ENCODE measurements at places on chromosomes 13 and 19.
A peak's percentile ranks its signal among the peaks of the same experiment; 100 is the strongest.

DNA sequence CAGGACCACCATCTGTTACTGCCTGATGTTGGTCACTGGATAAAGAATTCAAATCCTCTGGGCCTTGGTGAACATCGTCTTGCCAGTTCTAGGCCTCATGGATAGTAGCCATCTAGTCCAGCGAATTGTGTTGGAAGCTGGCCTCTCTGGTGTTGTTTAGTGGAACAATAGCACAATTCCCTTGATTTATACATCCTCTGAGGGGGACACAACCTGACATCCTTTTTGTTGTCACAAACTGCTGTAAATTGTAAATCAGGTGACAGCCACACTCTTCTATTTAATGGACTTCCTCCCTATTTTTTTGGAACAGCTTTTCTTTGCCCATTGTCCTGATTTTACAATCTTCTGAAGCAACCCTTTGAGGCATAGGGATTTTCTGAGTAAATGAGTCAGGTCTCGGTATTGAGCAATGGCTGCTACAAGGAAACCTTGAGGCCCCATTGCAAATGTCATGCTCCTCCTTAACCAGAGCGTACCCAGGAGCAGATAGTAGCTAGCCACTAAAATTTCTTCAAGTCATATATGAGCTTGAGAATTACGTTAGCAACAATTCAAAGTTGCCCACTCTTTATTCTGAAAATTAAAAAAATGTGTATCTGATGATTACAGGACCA is 263.3 kb downstream of the COG6 start:
- no peak for DNase-seq

GRCh38 chr13:101967781-101968180 is 434.1 kb downstream of the FGF14 start:
- DNase-seq, result no peak

DNA sequence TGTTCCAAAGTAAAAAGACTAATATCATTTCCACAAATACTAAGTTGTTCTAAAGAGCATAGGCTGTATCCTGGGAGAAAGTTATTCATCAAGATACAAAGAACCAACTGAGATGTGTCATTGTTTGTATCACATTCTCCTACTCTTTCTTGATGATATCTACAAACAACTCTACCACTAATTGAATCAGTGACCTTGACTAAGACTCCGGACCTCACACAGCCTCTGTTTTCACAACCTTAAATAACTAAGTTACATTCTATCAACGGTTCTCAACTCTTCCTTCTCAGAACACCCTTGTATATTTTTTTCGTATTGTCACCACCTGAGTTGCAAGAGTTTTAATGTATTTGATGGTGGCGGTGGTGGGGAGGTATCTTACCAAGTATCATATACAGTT is 12.6 kb downstream of the IRS2 start:
- no peak for DNase-seq

GRCh38 chr13:49908637-49909036 is 27.5 kb downstream of the SPRYD7 start:
- no peak for DNase-seq

GRCh38 chr19:58355908-58356765 is 2.8 kb upstream of the A1BG start:
- DNase-seq, result peak; percentile 65

- no peak for DNase-seq
Measured at GRCh38 chr19:803686-804418, 6.6 kb downstream of the PTBP1 start.

- DNase-seq, result peak; percentile 56
Measured at GRCh38 chr19:58409010-58409790, 751 bp downstream of the ZNF584 start.

DNA sequence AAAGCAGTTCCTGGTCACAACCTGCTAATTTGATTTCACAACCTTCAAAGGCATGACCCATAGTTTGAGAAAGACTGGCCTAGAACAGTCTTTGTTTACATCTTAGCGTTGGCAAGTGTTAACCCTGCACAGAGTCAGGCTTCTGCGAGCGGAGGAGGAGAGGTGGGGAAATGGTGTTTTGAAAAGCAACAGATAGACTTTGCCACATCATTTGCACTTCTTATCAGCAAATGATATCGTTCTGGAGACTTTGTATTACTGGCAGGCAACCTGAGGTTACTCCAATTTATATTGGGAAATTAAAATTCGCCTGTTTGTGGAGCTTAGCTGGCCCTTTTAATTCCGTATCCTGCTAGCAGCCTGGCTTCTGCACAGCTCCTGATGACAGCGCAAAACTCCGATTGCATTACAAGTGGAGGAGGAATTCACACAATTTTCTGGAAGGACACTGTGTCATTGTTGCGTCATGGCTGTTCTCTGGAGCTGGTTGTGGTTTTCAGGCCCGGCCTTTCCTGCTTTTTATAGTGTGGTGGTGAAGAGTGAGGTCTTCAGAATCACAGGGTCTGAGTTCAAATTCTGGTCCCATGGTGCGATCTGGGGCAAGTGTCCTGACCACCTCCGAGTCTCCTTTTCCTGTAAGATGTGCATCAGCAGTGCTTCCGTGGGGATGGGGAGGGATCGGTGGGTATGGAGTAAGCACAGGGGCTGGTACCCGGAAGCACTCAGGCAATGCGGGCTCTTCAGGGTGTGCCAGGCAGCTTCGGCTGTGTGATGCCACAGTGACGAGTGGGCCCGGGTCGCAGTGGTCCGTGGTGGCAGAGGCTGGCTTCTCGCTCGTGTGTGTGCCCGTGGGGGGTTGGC is 49.1 kb upstream of the EHD2 start:
- DNase-seq, result no peak

GRCh38 chr13:35473802-35474201 is 2.7 kb downstream of the MAB21L1 start:
- no peak for DNase-seq

DNA sequence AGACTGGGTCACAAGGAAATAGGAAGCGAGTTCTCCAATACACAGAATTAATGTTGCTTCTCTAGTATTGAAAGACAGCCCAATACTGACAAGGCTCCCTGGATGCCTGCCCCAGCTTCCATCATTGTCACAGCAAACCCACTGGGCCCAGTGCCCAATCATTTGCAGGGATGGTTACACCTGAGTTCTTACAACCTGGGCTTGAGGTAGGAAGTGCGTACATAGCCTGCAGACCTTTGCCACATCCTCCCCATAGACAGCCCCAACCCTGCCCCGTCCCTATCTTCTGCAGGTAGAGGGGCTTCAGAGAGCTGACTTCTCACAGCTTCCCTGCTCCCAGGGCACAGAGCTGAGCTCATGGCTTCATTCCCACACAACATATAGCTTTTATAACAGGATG is 108.1 kb upstream of the UBL3 start:
- DNase-seq, result no peak

DNA sequence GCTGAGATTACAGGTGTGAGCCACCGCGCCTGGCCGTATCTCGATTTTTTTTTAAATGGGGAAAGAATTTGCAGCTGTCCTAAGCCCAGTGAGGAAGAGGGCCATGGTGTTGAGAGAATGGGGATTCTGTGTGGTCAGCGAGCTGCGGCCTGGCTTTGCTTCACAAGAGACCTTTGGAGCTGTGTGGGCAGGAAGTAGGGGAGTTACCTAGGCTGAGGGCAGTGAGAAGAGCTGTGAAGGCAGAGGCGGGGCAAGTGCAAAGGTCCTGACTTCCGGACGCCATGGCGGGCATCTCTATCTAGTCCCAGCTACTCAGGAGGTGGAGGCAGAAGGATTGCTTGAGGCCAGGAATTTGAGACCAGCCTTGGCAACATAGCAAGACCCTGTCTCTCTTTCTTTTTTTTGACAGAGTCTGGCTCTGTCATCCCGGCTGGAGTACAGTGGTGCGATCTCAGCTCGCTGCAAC is 4.9 kb downstream of the AP2A1 start:
- DNase-seq, result no peak

GRCh38 chr13:111337206-111337605 is 16.8 kb downstream of the TEX29 start:
- peak; percentile 9 for DNase-seq

DNA sequence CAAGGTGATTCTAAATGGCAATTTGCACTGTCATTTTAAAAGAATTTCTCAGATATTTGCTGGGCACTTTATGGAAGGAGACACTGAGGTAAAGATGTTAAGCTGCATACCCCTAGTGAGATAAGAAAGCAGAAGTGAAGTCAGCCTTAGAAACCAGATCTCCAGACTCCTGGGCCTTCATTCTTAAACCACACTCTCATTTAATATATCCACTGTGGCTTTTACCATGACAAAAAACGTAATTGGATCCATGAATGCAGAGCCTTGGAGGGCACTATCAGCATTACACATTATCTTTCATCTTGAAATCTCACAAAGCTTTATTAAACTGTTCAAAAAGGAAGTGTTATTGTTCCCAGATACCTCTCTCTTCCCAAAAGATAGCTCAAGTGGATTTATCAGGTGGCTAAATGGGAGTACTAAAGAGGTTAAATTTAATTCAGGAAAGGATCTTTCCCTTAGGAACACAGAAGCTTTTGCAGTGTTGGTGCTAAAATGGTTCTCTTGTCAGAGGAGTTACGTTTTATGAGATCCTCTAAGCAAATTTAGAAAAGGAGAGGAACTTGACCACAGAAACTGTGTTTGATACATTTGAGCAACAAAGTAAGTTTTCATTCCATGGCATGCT is 1060.4 kb downstream of the EFNB2 start:
- no peak for DNase-seq

DNA sequence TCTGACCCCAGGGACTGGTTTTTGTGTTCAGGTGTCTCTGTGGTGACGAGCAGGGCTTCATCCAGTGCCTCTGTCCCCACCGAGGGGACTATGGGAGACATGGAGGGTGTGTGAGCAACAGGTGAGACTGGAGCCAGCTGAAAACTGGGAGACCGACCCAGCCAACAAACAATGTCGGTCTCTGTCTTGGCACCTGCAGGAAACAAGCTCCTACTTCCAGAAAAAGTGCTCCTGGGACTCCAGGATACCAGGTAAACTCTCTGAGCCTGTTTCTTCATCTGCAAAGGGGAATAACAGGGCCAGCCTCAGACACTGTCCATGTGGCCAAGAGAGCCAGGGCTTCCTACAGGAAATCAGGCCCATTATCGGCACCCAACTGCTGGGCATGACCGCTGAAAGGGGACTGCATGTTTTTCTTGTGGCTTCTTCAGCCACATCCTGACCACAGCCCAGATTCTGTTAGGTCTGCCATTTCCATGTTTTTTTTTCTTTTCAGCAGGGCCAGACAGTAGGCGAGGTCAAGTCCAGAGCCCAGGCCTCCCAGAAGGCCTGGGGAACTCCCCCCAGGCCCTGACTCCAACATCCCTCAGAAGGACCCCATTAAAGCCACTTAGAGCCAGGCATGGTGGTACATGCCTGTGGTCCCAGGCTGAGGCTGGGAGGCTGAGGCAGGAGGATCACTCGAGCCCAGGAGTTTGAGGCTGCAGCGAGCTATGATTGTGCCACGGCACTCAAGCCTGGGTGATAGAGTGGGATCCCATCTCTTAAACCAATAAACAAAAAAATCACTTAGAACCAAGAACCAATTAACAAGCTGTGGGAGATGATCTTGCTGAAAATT is 836 bp upstream of the BST2 start:
- no peak for DNase-seq

- no peak for DNase-seq
Measured at GRCh38 chr13:83546476-83546875, 335.8 kb downstream of the SLITRK1 start.

DNA sequence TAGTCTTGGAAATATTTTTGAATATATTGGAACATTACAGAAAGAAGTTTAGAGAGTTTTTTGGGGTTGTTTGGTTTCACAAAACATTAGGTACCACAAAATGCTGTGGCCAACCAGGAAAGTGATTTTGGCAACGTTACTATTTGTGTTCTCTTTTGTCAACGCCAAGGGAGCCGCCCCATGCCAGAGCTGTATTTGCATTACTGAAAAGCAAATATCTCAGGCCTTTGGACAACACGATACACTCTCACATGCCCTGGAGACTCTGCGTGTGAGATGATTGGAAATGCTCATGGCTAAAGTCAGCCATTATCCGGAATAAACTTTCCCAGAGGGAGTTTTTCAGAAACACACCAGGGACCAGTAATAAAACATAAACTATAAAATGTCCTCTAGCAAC is 324.6 kb downstream of the SHISA2 start:
- no peak for DNase-seq

GRCh38 chr19:4386041-4386782 is 14.1 kb downstream of the SH3GL1 start:
- no peak for DNase-seq

- DNase-seq, result no peak
Measured at GRCh38 chr19:43452582-43452981, 12.8 kb downstream of the LYPD3 start.

- no peak for DNase-seq
Measured at GRCh38 chr13:105442949-105443699, 1092.3 kb downstream of the EFNB2 start.

- DNase-seq, result no peak
Measured at GRCh38 chr13:100045355-100045754, 43.5 kb upstream of the PCCA start.

DNA sequence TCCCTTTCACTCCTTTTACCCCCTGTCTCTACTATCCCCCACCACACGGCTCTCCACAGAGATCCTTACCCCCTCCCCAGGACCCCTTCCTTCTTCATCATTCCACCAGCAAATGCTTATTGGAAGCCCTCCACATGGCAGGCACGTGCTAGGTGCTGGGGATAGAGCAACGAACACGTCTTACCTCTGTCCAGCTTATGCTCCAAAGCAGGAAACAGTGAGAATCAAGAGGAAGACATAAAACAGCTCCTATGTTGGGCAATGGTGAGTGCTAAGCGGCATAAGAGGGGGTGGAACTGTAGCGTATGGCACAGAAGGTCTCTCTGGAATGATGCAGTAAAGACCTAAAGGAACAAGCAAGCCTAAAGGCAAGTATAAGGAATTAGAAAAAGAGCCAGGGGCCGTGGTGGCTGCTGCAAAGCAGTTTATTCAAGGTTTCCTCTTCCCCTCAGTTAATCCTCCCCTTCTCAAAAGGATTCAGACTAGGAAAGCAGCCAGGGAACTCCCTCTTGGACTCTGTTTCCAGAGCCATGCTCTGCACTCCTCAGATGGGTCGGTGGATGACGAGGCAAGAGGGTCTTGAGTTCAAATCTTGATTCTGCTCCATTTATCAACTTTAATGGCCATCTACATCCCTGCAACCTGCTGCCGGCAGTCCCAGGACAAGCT is 289.4 kb downstream of the FOXO1 start:
- DNase-seq, result no peak

GRCh38 chr13:68727798-68728197 is 1379.8 kb upstream of the ATXN8OS start:
- no peak for DNase-seq

GRCh38 chr13:87058786-87059329 is 612.3 kb upstream of the SLITRK5 start:
- no peak for DNase-seq

GRCh38 chr19:22619932-22620331 is 14.2 kb upstream of the ZNF492 start:
- DNase-seq, result no peak

DNA sequence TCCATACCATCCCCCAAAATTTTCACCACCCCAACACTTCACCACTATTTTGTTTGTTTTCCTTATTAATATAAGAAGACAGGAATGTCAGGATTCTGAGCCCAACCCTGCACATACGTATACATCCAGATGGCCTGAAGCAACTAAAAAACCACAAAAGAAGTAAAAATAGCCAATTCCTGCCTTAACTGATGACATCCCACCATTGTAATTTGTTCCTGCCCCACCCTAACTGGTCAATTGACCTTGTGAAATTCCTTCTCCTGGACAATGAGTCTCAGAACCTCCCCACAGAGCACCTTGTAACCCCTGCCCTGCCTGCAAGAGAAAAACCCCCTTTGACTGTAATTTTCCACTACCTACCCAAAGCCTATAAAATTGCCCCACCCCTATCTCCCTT is 132.5 kb downstream of the ZNF675 start:
- no peak for DNase-seq

Data from activated T-cell treated with anti-CD3 and anti-CD28 coated beads, Interleukin-2, amount 50 U/mL, for 48 hours (primary cell).